ENCODE measurements at places on chromosomes 6 and 20.

DNA sequence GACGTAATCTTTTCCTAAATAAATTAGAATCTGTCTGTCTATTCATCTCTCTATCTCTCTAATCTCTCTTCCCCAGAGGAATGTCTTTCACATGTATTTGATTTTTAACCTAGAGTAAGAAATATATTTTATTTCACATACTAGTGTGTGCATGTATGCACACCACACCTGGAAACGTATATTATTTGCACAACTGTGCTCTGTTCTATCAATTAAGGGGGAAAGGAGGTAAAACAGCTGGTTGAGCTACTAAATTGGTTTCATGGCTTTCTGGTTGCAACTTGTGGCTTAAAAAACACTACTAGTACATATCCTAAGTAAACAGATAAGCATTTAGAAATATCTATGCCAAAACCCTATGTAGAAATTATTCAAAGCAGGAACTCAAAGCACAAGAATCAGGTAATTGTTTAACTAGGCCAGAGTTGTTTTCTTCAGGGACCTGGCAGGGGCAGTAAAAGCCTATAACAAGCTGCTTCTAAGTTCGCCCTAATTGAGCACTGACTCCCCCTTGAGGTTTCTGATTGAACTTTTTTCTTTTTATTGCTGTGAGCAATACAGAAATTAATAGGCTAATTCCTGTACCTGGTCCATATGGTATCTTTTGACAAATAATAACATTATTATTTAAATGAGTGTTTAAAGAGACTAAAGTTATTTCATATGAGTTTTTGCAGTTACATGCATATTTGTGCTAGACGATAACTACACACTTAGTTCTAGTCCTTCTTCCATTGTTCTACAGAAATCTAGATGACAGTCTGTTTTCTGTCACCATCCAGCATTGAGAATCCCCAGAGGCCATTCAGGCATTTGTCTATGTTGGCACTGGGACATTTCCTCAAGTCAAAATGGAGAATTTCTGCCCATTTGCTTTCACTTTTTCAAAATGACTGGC is 88.6 kb downstream of the MCHR2 start:
- DNase-seq: no peak

DNA sequence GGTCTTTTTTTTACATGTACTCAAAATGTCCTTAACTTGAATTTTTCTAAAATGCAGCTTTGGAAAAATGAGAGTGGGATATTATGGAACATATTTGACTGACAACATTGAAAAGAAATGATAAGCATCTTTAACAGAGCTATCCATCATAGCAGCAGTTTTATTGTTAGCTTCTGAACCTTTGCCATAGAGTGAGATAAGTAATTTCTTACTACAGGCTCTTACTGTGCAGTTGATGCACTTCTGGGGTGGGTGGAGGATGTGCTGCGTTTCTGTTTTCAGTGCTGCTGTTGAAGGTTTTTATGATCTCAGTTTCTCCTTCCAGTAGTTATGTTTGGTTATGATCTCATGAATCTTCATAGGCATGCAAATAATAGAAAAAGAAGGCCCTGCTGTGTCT is 267.0 kb downstream of the TMEM242 start:
- no peak for DNase-seq

DNA sequence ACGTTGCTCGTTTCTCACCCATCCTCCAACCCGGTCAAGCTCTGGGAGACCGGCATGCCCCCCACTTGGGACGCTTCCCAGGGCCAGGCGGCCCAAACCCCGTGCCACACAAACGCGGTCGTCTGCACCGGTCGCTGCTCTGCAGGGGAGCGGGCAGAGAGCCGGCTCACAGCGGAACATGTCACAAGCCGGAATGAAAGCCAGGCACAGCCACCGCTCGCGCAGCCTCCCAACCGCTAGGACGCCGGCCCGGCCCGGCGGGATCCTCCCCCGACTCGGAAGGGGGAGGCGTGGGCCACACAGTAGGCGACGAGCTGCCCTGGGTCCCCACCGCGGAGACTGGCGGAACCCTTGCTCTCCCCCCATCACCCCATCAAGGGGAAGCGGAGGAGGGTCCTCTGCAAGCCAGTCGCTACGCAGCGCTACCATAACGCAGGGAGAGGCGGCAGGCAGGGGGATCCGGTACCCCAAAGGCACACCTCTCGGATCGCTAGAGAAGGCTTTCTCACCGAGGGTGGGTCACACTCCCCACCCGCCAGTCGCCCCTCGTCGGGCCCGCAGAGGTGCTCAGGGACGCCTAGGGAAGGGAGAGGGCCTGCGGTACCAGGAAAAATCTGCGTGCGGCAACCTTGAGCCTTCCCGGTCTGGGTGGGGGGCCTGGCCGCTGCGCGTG is 768.4 kb upstream of the DEFB115 start:
- no peak for DNase-seq

GRCh38 chr6:116118608-116119007 is 7.3 kb downstream of the COL10A1 start:
- no peak for DNase-seq

- no peak for DNase-seq
Observed at GRCh38 chr6:139556532-139556931, 182.1 kb upstream of the CITED2 start.

DNA sequence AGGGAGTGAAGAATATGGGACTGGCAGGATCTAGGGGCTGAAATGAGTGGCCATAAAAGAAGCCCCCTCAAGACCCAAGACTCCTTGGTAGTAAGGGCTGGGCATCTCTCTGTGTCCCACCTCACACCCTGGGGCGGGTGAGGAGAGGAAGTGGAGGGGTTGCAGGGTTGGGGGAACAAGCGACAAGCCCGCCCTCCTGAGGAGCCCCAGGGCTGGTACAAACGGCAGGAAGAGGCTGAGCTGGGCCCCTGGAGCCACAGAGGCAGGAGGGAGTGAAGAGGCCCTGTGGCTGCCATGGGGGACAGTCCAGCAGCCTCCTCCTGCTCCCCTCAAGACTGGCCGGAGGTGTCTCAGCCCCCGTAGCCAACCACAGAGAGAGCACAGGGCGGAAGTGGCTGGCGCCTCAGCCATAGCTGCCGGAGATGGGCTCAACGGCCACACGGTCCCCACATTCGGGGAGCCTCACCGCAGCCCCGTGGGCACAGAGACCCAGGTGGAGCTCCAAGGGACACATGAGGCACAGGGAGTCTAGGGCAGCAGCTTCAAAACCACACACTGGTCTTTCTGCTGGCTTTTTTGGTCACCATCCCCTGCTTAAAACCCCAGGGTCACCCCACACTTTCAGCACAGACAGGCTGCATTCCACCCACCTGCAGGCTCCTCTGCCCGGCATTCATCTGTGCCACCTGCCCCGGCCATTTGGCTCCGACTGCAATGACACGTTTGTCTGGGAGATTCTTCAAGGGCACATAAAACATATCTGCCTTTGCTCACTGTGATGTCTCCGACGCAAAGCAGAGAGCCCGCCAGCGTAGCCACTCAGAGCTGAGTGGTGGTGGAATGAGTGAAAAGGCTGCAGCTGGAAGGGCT is 524 bp downstream of the C20orf203 start:
- no peak for DNase-seq

DNA sequence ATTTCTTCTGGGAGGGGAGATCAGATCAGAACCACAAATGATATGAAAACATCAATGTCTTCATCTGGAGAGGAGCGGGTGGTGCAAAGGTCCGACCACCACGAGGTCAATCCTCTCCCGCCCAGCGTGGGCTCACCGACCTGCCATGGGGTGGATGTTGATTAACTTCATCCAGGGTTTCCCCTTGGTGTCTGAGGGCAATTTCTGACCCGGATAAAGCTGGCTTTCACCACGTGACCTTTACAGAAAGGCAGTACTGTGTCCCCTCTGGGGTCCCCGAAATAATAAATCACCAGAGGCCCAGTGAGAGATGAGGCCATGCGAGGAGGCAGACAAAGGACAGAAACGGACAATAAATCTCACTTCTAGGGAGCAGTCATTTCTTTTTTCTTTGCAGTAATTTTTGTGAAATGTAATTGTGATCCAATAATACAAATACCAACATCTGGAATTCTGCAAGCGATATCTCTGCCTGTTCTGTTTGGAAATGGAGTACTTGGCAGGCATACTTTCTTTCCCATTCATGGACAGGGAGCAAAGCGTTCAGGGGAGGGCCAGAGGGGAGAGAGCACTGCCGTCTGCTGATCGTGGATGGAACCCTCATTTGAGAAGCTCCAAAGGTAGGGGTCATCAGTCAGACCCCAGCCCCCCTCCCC is 55.1 kb upstream of the APCDD1L start:
- no peak for DNase-seq
